ENCODE measurements at places on chromosomes 2 and 18.

DNA sequence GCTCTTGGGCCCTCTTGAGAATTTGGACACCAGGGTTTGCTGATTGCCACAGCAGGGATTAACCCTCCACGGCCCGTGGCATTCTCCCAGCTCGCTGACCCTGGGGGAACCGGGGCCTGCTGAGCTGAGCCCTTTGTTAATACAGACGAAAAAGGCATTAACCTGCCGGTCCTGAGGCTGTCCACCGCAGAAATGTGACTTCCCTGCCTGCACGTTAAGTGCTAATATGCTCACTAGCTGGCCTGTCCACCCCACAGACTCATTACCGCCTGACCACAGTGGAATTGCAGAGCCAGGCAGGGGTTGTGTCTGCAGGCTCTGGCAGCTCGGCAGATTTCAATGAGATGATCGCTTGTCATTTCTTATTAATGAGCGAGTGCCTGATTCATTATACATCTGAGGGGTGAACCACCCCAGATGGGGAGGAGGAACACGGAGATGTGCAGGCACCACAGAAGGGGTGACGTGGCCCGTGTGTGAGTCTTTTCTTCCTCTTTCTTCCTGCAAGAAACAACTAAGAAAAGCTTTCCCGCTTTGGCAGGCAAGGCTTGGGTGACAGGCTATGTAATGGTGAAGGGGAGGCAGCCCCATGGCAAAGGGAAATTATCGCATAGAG is 126.0 kb downstream of the GLI2 start:
- DNase-seq: no peak

GRCh38 chr2:199612509-199613130 is 154.9 kb upstream of the SATB2 start:
- DNase-seq: no peak

GRCh38 chr2:37102588-37102987 is 18.3 kb downstream of the GPATCH11 start:
- no peak for DNase-seq

GRCh38 chr2:213818436-213818835 is 534.2 kb downstream of the SPAG16 start:
- no peak for DNase-seq

DNA sequence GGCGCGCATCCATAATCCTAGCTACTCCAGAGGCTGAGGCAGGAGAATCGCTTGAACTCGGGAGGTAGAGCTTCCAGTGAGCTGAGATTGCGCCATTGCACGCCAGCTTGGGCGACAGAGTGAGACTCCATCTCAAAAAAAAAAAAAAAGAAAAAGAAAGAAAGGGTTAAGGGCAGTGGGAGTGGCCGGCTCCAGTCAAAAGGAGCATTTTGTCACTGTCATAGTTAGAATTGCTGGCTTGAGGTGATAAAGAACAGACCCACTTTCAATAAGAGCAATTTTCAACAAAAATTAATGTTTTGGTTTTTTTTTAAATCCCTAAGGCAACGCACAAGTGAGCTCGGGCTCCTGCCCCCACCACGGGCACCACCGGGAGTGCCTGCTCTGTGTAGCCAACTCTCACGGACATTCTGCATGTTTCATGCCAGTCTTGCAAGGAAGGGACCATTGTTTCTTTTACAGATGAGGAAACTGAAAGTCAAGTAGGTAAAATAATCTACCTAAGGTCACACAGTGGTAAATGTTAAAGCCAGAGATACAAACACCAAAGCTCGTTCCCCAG is 8.5 kb downstream of the CIB4 start:
- no peak for DNase-seq

DNA sequence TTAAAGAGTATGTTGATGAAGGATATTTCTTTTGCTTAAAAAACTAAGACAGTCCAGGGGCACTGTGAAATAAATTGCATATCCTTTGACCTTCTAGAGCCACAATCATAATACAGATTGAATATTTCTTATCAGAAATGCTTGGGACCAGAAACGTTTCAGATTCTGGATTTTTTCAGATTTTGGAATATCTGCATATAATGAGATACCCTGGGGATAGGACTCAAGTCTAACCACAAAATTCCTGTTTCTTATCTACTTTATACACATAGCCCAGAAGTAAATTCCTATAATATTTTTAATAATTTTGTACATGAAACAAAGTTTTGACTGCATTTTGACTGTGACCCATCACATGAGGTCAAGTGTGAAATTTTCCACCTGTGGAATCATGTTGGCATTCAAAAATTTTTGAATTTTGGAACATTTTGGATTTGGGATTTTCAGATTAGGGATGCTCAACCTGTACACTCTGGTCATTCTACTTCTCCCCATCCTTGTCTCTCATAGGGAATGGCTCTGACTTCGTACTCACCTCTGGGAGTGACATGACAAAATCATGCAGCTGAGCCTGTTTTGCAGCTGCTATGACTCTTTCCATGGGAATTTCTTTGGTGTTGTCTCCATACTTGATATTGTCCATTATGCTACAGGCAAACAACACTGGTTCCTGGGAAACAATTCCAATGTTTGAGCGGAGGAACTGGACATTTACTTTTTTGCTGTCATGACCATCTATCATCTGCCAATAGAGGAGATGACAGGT is 25.7 kb downstream of the G6PC2 start:
- no peak for DNase-seq

GRCh38 chr2:143262389-143262788 is 133.2 kb downstream of the ARHGAP15 start:
- no peak for DNase-seq

- DNase-seq: no peak
Observed at GRCh38 chr2:230627806-230628724, 84.6 kb upstream of the CAB39 start.

DNA sequence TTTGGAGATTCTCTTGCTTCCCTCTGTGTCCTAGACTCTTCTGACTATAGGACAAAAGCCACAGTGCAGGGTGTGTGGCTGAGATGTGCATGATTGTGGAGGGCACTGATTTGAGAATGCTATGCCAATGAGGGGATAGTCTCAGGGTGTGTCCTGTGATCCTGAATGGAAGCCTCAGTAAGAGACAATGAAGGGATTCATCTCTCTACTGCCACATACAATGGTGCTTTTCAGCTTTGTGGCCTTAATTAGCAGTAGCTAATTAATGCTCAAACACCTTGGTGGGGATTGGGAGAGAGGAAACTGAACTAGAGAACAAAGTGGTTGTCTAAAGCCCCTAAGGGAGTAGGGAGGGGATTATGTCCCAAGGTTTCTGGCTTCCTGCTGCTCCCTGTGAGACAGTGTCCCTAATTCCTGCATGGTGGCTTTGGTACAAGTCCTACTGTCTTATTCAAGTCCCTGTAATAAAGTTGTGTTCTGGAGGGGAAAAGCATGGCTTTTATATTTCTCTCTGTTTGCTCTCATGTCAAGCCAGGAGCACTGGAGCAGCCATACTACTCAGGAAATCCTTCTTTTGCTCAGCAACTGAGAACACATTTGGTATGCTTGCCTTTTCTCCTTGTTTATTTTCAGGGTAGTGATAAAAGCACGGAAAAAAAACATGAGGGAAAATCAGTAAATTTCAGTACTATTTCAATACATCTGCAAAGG is 415.2 kb upstream of the TCF4 start:
- no peak for DNase-seq

All from activated CD4-positive, alpha-beta T cell treated with anti-CD3 and anti-CD28 coated beads for 24 hours (primary cell).